ENCODE measurements at places on chromosomes 7 and 10.

DNA sequence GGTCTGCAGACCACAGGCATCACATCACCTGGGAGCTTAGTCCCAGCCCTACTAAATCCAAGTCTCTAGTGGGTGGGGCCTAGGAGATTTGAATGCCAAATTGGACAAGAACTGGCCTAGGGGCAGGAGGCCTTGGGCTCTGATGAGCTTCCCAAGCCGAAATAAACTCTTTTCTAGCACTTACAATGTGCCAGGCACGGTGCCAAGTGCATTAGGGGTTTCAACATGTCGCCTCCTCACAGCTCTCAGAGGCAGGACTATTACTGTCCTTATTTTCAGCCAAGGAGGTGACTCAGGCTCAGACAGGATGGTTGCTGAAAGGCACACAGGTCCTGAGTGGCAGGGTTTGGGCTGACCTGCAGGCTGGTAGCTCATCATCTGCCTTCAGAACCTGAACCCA, 9.2 kb upstream of the CPA1 start:
- no peak for DNase-seq

DNA sequence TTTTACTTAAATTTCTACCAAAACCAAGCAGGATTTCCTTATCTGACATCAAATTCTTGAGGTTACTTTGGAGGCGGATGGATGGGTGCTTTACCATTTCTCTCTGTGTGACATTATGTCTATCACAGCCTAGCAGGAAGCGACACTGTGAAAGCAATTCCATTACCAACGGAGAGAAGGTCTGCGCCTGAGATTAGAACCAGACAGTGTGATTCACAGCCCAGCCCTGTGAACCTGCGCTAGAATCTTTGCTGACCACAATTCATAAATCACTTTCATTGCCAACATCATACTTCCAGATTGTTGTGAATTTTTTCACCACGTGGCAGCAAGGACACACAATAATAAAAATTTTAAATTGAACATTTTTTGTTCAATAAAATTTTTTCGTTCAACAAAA, 126.5 kb downstream of the CUBN start:
- DNase-seq, result peak; percentile 53

DNA sequence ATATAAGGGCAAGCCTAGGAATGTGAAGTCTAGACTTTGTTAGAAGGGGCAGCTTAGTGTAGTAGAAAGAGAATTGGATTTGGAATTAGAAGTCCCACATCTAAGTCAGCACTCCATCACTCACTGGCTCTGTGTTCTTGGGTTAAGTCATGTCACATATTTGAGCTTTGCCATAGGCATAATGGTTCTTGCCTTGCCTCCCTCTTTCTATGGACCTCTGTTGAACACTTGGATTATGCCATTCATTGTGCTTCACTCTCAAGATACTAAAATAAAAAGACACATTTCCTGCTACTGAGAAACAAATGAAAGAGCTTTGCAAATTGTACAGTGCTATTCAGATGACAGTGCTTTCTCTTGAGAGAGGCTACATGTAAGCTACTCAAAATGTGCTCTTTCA, 35.9 kb downstream of the SEC23IP start:
- no peak for DNase-seq

DNA sequence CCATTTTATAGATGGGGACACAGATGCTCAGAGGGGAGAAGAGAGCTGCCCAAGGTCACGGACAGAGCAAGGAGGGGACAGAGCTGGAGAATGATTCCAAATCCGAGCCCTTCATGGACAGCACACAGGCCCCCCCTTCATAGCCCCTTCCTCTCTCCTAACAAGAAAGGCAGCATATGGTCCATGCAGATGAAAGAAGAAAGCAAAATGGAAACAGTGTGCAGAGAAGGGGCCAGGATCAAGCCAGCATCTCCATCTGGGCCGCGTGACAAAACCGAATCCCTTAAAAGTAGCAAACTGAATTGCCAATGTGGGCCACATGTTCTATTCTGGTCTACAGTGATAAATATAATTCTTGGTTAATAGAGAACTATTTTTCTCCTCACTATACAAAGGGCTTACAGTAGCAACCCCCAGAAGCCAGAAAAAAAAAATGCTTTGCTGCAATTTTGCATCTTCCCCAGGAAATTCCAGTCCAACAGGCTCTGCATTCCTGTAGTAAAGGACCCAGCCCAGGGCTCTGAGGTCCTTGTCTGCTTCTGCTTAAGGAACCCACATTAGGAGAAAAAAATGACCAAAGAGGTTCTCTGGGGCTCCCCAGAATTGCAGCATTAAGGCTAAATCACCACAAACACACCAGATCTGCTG, 7.8 kb downstream of the CPXM2 start:
- no peak for DNase-seq

- DNase-seq, result no peak
Measured at GRCh38 chr7:95547361-95548348, 48.7 kb downstream of the PDK4 start.

GRCh38 chr7:66630531-66630930, 1.9 kb downstream of the KCTD7 start:
- DNase-seq, result no peak

DNA sequence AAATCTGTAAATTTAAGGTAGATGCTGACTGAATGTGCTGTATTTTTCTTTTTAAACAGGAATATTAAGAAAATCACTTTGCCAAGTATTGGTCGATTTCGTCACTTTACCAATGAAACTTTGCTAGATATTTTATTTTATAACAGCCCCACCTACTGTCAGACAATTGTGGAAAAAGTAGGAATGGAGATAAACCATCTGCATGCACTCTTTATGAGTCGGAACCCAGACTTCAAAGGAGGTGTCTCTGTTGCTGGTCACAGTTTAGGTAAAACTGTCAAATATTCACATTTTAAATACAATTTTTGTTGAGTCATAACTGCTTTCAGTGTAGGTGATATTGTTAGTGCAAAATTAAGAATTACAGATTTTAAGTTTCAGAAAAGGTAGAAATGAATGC, 25.2 kb downstream of the SEC23IP start:
- DNase-seq, result no peak

DNA sequence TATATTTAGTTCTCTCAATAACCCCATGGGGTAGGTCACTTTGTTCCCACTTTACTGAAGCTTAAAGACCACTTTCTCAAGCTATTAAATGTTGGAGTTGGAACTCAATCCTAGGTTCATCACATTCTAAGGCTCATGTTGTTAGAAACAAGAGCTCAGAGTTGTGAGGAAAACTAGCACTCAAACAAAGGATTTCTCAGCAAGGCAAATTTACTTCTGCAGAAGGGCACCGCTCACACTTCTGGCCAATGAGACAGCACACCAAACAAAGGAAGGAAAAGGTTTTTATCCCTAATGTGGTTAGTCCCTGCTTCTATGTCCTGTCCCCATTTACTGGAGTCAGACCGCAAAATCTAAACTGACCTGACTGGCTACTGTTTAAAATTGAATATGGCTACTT, 214.6 kb upstream of the PHF14 start:
- no peak for DNase-seq

DNA sequence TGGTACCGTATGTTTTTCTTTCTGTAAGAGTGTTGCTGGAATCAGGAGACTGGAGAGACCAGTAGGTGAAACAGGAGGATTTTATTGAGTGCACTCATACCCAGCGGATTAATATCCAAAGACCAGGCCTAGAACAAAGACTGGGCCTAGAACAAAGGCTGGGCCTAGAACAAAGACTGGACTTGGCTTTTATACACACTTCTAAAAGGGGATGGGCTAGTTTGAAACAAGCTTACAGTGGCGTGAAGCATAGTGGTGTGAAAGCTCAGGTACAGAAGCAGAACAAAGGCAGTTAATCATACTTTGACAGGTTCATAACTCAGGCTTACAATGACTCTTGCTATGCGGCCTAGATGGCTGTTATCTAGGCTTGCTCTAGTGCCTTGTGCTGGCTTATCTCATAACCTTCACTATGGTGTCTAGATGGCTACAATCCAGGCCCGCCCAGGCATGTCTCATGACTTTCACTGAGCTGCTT, 67.7 kb downstream of the TRIM24 start:
- no peak for DNase-seq

GRCh38 chr7:2384354-2385243, 18.8 kb upstream of the CHST12 start:
- DNase-seq, result no peak

GRCh38 chr7:94396596-94396995, 1.9 kb downstream of the COL1A2 start:
- no peak for DNase-seq

DNA sequence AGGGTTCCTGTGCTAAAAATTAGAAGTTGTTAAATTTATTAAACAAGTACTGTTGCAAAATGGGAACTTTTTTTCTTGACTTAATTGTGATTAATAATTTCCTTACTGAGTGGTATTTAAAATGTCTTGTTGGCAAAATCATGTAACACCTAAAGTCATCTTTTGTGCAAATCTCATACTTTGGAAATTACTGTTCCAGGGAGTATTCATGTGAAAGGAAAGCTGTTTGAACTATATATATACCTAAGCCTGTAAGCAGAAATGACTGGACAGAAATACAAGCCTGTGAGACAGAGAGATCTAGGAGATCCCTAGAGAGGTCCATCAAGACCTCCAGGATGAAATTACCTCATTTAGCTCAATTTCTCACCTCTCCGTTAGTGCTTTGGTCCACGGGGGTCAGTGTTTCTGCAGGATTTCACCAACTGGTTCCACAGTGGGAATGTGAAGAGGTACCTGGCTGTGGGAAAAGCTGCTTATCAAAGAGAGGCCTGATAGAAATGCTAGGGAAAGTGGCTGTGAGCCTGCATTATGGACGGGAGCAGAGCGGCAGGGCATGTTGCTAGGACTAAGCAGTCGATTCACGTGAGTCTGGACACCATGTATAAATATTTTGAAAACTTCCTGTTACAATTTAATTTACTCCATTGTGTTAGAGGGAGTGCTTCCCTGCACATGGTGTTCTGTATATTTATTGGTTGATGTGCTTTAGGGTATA, 7.9 kb downstream of the LUC7L2 start:
- no peak for DNase-seq

GRCh38 chr7:141641876-141642275, 60.1 kb downstream of the DENND11 start:
- DNase-seq, result no peak

GRCh38 chr7:24757353-24758275, at the start of gene GSDME:
Gene GSDME, minus strand, starts transcription at chr7:24757464. Its CDS starts 7,690 bp downstream, at chr7:24749774.
- no peak for DNase-seq

DNA sequence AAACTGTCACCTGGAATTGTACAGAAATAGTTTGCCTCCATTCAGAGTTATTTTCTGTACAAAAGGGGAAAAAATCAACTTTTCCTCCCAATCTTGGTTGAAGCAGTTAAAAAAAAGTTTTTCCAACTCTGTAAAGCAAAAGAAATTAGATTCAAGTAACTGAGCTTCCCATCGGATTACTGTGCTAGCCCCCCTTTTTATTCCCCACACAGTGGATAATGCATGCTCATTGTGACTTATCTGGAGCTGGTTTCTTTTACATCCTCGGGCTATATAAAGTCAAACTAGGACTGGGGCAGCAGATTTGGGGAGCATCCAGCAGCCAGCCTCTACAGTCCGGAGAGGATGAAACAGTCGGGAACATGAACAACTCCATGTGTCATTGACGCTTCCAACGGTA, at the start of gene TECTB:
TSS of gene TECTB (plus strand) at position 301 of the 400 bp plus-strand sequence. CDS start 335 bp downstream, outside the sequence.
- no peak for DNase-seq

DNA sequence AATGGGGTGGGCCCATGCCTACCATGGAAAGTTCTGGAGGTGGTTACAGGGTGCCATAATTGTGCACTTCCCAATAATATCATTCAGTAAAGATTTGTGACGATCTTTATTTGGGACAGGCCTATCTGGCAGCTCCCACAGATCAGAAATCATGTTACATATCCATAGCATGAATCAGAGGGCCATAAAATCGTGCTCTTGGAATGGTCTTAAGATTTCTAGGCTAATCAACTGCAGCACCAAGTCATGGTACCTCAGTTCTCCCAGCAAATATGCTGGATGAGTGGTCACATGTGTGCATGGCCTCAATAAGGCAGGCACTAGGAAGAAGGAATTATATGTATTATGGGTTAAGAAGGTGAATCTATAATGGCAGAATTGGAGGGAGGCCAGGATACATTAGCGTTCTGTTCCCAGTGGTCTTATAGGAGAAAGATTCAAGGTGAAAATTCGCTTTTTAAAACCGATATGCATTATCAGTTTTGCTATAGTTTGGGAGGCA, 134.7 kb downstream of the NRP1 start:
- DNase-seq, result no peak

DNA sequence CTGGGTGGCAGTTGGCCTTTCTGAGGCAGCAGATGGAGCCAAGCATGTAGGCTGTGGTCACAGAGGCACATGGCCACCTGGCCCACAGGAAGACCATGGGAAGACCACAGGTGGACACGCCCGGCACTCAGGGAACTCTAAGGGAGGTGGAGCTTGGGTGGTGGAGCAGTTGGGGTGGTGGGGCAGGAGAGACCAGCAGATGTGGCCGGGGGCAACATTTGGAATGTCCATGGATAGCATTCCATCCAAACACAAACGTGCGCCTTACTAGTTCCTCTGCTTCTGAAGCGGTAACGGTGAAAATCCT, 290.9 kb downstream of the PTPRN2 start:
- DNase-seq, result no peak

DNA sequence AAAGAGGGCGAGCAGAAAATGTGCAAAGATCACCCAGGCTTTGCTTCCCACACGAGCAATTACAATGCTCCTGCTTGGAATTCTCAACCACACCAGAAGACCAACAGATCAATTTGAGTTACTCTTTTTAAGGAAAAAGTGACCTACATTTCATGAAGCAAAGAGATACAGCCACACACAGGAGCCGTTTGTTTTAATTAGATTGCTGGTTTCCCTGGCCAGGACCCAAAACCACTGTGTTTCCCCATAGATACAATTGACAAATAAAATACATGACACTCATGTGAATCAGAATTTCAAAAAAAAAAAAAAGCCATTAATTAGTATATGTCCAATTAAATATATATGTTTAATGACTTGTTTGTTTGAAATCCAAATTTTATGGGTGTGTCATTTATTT, 458.3 kb downstream of the PLXDC2 start:
- no peak for DNase-seq

GRCh38 chr7:70645876-70646351, 486.0 kb upstream of the GALNT17 start:
- DNase-seq, result no peak

GRCh38 chr10:17649052-17649451, 5.1 kb downstream of the STAM start:
- no peak for DNase-seq

- no peak for DNase-seq
Measured at GRCh38 chr7:138358850-138359341, 101.2 kb upstream of the TRIM24 start.
